NCI-H526 (cell line): ENCODE measurements at places on chromosomes 4 and X.

DNA sequence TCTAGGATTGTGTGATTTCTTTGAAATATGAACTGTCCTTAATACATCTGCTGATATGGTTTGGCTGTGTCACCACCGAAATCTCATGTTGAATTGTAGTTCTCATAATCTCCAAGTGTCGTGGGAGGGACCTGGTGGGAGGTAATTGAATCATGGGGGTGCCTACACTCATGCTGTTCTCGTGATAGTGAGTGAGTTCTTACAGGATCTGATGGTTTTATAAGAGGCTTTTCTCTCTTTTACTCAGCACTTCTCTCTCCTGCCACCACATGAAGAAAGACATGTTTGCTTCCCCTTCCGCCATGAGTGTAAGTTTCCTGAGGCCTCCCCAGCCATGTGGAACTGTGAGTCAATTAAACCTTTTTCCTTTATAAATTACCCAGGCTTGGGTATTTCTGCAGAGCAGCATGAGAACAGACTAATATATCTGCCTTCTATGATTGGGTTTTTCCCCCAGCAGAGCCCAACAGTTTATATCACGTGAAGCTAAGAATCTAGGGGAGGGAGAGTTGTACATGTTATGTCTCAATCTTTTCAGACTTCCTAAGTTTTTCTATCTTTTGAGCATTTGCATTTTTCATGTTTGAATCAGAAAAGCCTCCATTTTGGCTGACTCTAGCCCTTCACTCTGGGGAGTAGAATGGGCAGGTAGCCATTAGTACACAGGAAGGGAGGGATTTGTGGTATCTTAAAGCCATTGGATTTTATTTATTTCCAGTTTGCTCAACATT, 58.9 kb downstream of the PLAC1 start:
- DNase-seq = no peak

DNA sequence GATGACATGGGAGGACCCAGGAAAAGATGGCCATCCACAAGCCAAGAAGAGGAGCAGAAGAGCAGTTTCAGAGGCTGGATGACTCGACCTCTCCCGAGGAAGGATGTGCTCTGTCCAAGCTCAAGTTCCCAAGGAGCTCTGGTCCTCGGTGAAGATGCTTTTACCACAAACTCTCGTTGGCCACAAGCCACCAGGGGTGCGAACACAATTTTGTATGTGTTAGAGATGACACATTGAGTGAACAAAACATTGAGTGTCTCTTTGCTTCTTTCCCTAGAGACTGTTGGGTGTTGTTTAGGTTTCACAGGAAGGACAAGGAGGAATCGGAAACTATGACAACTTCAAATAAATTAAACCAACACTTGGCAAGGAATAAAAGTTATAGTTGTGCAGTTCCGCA, 26.3 kb downstream of the FGFBP1 start:
- DNase-seq = no peak

DNA sequence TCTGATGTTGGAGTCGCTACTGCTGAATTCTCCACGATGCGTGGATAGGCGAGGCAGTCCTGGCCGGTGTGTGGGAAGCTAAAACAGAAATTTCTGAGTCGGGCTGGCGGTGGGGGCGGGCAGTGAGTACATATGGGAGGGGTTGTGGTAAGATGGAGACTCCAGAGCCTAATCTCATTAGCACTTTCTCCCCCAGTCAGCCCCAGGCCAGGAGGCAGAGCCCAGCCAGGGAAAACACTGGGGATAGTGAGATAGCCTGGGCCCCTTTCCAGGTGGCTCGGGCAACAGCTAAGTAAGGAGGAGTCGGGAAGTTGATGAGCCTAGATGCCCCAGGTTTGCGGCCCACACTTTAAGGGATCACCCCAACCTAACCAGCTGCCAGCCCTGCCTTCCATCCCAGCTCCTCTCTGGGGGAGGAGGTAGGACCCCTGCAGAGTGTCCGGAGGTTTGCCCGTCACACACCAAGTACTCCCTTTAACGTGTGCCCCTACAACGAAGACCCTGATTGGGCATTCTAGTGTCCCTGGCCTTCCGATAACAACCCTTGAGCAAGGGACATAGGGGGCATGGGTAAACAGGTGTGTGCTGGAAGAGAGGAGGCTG, 2.4 kb upstream of the LOC101059915 start:
- DNase-seq = no peak

- no peak for DNase-seq
Observed at GRCh38 chrX:40100537-40101429, 3.0 kb upstream of the BCOR start.

DNA sequence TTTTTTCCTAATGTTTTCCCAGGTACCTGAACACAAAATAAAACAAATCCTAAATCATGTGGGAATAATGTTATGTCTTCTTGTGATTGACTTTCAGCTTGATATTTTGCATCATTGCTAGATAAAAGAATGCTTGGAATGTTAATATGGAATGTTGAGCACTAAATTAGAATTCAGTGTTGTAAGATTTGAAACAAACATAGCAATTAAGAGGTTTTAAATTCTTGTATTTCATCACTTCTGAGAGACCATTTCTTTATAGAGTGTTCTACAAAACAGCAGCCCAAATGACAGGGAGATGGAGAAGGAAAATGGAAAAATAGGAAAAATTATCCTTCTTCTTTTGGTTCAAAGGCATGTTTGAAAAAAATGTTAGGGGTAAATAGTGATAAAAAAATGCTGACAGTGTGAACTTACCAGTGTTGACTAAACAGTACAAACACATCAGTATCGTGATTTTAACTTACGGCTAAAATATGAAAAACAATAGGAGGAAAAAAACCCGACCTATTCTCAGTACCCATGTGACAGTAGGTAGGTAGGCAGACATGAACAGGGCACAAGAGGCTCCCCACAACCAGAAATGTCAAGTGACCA, 102.6 kb upstream of the PDE5A start:
- DNase-seq = no peak
